ENCODE measurements at places on chromosomes 12 and 14. TPM values are rescaled to one million over a fixed set of nuclear protein-coding genes. Genes with fewer than 3 reads are reported as not detected.

DNA sequence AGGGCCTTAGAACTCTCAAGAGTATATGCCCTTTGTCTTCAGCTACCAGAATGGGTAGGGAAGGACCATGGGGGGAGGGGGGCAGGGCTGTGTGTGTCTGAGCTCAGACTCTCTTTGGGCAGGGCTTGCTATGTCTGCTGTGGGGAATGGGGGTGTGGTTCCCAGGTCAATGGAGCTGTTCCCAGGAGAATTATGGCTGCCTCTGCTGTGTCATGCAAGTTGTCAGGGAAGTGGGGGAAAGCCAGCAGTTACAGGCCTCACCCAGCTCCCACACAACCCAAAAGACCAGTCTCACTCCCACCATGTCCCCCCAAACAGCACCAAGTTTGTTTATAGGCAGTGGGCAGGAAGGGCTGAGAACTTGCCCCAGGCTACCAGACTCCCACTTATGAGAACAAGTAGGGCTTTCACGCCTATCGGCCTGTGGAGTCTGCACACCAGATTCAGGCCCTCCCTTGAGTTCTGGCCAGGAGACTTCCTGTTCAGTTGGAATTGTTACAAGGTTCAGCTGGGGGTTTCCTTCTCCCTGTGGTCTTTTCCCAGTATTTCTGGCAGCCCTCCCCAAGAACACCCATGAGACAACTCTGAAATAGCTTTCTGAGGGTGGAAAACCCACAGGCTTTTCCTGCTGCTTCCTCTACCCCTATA lies 6.1 kb upstream of the SERPINA11 start:
- no peak for DNase-seq

- DNase-seq, result no peak
Observed at GRCh38 chr14:61090432-61091216, 109.6 kb downstream of the SLC38A6 start.

- no peak for DNase-seq
Observed at GRCh38 chr12:16603260-16603915, 2.6 kb downstream of the LMO3 start.

DNA sequence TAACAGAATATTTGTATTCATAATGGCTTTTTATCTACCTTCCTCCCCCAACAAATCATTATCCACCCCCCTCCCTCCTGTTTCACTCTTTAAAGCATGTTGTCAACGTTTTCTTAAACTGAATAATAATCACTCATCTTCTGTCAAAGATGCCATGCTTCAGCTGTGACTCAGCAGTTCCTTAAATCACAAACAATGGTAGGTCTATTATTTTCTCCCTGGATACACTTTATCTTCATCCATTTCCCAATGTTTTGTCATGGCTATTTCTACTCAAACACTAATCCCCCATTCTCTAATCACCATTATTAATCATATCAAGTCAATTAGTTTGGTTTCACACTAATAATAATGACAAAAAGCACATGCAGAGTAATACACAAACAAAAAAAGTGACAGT lies 6.5 kb downstream of the CLEC12B start:
- no peak for DNase-seq

GRCh38 chr12:49813131-49813530 lies 15.1 kb downstream of the NCKAP5L start:
- no peak for DNase-seq

GRCh38 chr14:73744175-73744867 lies 30.1 kb upstream of the PNMA1 start:
- no peak for DNase-seq

MYF6 gene
- total RNA-seq, result not detected

NANOG gene
- total RNA-seq, result not detected

PLEKHG7 gene
- total RNA-seq, result 0.60 TPM

- no peak for DNase-seq
Observed at GRCh38 chr14:31229638-31230572, 22.3 kb upstream of the HECTD1 start.

SLC17A8 gene
- not detected for total RNA-seq

- peak; percentile 49 for DNase-seq
Observed at GRCh38 chr12:93571365-93571924, 1.0 kb upstream of the SOCS2 start.
